ENCODE measurements at places on chromosomes 3 and 15.

DNA sequence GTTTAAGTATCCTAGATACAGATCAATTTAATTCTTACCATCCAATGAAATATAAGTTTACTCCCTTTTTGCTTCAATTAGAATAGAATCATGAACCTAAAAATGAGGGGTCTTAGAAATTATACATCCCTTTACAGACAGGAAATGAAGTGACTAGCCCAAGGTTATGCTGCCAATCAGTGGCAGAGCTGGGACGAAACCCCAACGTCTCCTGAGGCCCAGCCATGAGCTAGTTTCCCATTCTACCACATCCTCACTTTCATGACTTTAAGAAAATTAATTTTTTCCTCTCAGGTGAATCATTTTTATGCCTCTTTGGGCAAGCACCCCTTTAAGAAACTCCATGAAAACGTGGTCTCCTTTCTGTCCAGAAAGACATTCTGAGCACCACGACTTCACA lies 11.2 kb downstream of the LRIG1 start:
- no peak for DNase-seq

GRCh38 chr3:111802163-111802625 lies 56.9 kb upstream of the PHLDB2 start:
- DNase-seq, result no peak

DNA sequence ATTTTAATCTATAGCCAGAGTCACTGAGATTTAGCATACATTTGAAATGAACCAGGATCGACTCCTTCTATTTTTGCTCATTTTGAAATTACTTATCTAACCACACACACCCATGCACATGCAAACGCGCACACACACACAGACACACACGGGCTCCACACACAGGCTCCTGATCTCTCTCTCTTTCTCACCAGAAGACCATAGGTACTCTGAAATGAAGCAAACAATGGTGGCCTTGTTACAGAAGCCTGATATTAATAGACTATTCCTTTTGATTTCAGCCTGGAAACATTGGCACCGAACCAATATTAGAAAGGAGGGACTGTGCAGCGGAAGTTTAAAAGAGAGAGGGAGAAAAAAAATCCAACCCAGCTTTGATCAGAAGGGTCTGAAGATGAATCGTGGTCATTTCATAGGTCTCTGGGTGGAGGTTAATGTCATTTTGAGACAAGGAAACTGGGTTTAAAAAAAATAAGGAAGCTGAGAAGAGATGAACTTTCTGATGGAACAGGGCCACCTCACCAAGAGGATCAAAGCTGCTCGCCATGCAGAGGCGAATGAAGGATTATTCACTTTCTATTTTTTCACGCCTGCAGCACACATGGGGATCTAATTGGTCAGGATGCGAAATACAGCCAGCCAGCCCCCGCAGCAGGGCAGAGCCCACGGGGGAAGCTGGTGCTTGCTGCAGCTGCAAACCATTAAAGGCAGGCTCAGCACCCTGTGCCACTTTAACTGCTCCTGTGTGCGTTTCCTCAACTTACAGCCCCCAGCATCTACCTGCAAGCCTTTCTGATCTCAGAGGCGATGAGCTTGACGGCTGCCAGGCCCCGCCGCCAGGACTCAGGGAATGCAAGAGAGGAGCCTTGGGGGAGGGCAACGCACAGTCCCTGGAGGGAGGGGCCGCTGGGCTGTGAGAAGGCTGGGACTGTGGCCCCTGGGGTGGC lies 88.8 kb downstream of the HES1 start:
- no peak for DNase-seq

DNA sequence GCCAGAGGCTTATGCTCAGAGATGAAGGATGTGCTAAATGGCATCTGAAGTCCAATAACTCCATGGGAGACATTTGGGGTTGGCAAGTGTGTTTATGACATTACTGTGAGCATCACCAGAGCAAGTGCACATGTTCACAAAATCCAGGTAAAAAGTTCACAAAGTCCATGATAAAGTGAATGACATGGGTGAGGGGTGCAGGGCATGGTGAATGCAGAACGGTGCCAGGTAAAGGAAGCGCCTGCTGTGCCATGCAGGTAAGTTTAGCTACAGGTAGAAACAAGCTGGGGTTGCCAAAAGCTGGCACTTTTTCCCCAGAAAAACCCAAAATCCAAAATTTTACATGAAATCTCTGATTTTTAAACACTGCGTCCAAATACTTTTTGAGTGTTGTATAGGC lies 268.2 kb downstream of the ABHD5 start:
- DNase-seq, result no peak

DNA sequence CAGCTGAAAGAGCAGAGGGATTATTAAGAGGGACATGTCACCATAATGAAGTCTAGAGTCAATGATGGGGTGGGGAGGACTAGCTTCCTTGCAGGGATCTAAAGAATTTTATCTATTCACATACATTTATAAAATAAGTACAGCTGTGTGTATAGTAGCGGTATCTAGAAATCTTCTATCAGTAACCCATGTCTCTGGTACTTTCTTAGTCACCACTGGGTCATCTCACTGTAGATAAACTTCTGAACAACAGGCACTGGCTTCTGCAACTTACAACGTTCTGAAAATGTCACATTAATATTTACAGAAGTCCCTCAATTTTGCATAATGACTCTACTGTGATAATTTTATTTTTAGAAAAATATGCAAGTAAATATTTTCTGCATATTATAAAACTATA lies 401.7 kb downstream of the TBC1D5 start:
- DNase-seq, result no peak
